ENCODE measurements at places on chromosomes 3 and 15.
A peak's percentile ranks its signal among the peaks of the same experiment; 100 is the strongest.

- no peak for DNase-seq
Measured at GRCh38 chr3:117580806-117581205, 871.2 kb downstream of the TUSC7 start.

DNA sequence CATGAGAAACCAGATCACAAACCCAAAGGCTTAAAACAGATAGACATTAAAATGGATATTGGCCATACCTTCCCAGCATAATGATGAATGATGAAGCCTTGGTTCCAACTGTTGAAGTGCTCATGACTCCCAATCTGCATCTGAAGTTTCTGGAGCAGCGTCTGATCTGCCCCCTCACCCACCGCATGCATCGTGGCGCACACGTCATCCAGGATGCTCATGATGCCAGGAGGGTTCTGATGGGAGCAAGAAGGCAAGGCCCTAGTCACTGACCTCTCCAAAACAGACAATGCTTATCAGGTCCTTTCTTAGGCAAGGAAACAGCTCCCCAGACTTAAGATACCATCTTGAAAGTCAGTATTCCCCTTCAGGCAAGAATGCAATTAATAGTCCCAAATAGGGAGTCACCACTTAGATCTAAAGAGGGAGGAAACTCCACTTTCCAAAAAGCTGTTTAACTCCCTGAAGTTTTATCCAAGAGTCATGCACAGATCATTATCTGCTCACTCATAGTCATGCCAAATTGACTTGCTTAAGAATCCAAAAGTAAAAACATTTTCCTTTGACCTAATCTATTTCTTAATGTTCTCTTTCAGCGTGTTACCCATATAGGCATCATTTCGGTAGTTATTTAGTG is 2.1 kb downstream of the LDHAL6B start:
- DNase-seq: no peak

DNA sequence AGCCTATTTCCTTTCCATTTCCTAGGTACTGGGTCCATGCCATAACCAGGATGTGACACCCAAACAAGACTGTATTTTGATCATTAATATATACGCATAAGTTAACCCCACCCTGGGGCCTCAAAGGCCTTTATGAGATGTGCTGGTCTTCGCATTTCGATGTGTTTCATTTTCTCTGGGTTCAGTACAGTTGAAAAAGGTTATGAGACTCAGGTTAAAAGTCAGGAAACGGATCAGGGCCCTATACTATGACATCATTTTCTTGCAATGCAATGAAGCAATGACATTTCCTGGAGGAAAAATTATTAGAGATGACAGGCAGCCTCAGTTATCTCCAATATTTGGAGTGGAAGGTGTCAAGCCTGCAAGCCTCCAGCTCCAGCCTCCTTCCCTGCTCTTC is 31.7 kb downstream of the TMEM212 start:
- DNase-seq: peak; percentile 28

DNA sequence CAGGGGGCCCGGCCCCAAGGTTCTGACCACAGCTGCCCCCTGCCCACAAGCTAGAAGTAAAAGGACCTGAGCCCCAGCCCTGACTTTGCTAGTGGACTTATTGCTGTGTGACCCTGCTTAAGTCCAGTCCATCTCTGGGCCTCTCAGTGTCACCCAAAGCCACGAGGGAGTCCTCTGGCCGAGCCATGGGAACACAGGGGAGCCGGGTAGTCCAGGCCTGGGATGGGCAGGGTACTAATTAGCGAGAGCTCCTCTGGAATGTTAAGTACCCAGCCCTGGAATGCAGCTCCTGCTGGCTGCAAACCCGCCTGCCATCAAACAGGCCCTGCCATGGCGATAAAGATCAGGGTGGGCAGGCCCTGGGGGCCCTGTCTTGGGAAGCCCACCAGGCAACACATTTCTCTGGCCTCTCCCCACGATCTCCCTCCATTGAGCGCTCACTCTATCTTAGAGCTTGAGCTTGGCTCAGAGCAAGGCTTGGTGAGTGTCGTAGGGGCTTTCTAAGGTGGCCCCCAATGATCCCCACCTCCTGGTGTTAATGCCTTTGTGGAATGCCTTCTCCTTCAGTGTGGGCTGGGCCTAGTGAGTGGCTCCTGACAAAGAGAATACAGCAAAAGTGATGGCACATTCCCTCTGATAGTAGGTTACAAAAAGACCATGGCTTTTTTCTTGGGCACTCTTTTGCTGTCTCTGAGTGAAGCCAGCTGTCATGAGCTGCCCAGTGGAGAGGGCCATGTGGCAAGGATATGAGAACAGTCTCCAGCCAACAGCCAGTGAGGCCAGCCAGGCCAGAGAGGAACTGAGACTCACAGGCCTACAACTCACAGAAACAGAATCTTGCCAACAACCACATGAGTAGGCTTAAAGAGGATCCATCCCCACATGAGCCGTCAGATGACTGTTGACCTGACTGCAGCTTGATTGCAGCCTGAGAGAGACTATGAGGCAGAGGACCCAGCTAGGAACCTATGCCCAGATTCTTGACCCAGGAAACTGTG is 133.1 kb downstream of the SMAD6 start:
- DNase-seq: no peak

- DNase-seq: no peak
Measured at GRCh38 chr3:119611664-119612063, 14.0 kb downstream of the PLA1A start.

GRCh38 chr3:155730843-155731242 is 14.0 kb downstream of the PLCH1 start:
- DNase-seq: no peak

GRCh38 chr3:53259427-53260259 is 3.8 kb upstream of the TKT start:
- DNase-seq: no peak

DNA sequence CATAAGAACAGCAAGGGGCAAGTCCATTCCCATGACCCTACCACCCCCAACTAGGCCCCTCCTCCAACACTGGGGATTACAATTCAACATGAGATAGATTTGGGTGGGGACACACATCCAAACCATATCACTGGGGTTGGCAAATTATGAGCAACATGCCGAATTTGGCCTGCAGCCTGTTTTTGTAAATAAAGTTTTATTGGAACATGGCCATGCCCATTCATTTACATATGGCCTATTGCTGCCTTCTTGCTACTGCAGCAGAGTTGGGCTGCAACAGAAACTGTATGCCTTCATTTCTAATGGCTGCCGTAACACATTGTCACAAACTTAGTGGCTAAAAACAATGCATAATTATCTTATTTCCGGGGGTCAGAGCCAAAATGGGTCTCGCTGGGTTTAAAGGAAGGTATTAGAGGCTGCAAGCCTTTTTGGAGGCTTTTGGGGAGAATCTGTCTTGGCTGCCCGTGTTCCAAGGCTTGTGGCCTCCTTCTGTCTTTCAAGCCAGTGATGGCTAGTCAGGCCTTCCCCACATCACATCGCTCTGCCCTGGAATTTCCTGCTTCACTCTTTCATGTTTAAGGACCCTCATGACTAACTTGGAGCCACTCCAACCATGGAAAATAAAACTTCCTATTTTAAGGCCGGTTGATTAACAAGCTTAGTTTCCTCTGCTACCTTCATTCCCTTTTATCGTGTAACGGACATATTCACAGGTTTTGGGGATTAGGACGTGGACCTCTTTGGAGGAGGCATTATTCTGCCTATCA is 428.5 kb upstream of the PROK2 start:
- DNase-seq: no peak

DNA sequence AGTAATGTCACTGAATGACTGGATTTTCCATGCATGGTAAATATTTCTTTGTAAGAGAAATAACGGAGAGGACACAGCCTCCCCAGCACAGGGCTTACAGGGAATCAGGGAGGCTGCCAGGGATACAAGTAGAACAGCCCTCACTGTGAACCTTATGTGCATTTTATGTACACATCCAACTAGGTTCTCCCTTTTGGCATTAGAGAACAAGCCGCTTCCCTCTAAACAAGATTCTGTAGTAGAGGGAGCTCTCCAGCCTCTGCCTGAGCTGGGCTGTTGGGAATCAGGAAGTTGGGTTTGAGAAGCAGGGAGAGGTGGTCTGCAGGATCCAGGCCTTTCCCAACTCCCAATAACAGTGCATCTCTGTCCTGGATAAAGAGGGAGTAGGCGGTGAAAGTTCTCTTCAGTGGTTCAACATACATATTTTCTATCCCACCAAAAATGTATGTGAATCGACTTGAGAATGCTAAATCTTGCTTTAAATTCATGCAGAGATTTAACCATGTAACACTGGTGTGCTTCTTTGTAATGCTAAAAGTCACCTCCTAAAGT is 83.7 kb downstream of the ARNT2 start:
- no peak for DNase-seq

DNA sequence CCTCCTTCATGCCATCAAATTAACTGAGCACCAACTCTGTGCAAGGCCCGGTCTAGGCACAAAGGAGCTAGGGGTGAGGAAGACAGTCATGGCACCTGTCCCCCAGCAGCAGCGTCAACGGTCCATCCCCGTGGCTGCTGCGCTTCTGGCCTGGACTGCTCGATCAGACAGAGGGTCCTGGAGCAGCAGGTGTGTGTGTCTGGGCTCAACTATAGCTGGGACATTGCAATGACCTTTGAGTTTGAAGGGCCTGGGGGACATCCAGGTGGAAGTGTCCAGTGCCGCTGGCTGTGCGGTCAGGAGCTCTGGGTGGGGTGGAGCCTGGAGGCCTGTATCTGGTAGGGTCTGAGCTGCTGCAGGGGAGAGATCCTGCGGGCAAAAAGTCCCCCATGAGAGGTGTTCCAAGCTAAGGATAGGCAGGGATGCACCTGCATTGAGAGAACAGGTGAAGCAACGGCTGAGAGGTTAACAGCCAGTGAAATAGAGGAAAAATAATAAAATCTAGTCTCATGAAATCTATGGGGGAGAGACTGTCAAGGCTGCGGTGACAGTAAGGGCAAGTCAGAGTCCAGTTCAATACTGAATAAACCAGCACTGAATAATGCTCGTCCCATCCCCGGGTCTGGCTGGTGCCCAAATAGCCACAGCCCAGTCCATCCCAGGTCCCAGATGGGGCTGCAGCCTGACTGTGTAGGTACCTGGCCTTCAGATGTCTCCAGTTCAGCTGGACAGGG is 25.4 kb upstream of the SLC41A3 start:
- no peak for DNase-seq

DNA sequence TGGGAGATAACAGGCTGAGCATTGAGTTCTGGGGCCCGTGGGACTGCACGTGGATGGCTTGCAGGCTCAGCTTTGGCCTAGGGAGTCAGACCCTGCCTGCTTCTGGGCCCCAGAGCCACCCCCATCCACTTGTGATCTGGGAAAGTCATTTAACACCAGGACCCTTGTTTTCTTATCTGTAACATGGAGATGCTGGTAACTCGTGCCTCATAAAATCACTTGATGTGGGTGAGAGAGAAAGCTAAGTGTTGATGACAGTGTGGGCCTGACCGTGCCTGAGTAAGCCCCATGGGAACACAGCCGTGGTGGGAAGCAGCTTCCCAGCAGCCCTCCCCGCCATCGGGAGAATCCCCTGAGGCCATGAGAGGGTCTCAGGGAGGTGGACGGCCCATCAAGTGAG is 378.1 kb downstream of the GABRB3 start:
- no peak for DNase-seq

- no peak for DNase-seq
Measured at GRCh38 chr15:85725564-85725963, 69.2 kb downstream of the KLHL25 start.

GRCh38 chr3:64152086-64152485 is 73.2 kb downstream of the PRICKLE2 start:
- no peak for DNase-seq
